ENCODE measurements at places on chromosomes 12 and 14.

DNA sequence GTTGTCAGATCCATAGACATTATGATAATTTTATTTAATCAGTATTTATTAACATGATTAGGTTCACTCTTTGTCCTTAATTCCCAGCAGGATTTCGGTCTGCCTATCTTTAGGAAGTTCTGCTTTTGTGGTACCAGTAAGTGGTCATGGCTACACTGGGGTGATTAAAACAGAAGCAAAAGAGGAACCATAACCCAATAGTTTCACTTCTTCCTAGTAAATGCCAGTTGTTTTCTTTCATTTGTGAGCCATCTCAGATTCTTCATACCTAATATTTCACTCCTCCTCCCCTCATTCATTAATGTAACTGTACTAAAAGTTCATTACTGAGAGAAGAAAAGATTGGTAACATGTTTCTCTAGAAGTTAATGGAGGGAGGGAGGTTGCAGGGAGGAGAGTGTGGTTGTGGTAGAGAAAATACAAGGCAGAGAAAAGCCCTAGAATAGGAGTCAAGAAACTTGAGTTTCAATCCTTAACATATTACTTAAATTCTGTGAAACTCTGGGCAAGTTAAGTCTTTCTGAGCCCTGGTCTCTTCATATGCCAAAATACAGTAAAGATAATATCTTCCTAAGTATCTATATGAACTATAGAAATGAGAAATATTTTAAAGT lies 101.2 kb downstream of the PEBP1 start:
- no peak for DNase-seq

GRCh38 chr12:52432559-52433207 lies 1.5 kb downstream of the KRT75 start:
- DNase-seq = no peak

DNA sequence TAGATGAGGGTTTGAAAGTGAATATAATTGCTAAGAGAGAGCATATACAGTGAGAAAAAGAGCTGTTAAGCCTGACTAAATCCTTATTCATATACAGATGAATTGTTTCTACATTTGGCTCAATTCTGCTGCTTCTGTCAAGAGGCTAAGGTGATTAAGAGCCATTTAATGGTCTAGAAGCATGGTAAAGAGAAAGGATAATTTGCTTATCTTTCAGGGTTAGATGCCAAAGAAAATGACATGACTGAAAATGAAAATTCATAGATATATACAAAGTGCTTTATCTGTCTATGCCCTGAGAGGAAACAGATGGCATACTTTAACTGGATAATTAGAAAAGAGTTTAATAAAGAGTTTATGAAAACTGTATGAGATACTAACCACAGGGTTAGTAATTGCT lies 834.9 kb downstream of the SLC6A15 start:
- DNase-seq = no peak

DNA sequence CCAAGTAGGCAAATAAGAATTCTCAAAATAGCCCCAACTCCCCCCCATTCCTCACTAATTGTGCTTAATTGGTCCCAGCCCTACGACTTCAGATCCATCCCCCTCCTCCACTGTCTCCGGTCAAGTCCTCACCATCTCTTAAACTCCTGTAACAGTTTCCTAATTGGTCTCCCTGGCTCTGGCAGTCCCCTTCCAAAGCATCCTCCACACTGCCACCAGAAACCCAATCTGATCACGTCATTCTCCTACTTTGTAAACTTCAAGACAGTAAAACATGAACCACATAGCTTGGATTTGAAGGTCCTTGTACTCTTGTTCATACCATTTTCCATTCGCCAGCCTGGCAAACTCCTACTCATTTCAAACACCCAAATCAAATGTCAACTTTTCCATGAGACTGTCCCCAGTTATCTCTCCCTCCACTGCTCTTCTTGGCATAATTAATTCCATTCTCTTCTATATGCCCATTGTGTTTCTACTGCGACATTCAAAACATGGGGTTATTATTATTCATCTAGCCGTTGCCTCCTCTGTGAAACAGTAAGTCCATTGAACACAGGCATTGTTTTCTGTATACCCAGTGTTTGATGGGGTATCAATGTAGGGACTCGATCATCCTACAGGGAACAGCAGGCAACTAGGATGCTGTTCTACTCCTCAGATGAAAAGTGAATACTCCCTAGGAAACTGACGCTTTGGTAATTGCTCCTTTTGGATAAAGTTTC lies 104.6 kb downstream of the EGLN3 start:
- DNase-seq = no peak

DNA sequence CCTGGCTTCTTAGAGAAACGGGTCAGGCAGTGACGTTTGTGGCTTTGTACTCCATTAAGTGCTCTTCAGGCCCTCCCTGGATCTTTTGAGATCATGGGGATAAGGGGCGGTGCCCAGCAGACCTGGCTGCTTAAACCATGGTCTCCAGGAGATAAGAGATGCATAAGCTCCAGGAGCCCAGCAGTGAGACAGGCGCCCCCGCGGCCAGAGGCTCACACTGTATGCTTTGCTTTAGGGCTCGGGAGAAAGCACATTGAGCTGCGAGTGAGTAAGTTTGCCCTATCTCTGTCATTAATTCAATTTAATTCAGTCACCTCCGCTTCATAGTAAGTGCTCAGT lies 359.5 kb downstream of the CACNA1C start:
- no peak for DNase-seq

DNA sequence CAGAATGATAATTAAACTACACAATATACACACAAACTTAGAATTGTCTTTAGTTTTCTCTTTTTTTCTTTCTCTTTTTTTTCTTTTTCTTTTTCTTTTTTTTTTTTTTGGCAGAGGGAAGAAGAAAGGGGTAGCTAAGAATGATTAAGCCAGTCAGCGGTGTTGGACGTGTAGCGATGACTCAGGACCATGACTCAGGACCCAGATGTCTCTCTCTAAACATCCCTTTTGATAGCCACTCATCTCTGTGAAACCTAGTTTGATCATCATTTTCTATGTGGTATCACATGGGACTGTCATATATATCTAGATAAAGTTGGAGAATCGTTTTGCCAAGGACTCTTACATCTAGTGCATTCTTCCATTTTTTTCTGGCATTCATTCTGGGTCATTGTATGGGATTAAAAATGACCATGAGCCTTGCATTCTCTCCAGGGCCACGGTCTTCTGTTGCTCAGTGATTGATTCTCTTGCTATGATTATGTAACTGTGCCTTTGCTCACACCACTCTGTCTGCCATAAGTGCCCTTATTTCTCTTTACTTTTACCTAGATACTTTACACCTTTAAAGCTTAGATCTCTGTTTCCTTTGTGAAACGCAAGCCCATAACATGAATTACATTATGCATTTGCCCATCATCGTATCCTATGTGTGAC lies 26.6 kb upstream of the NRXN3 start:
- peak; percentile 13 for DNase-seq

- DNase-seq = no peak
Measured at GRCh38 chr12:2498964-2499500, 295.7 kb upstream of the FKBP4 start.

- DNase-seq = no peak
Measured at GRCh38 chr14:78103271-78103670, 66.9 kb upstream of the NRXN3 start.

DNA sequence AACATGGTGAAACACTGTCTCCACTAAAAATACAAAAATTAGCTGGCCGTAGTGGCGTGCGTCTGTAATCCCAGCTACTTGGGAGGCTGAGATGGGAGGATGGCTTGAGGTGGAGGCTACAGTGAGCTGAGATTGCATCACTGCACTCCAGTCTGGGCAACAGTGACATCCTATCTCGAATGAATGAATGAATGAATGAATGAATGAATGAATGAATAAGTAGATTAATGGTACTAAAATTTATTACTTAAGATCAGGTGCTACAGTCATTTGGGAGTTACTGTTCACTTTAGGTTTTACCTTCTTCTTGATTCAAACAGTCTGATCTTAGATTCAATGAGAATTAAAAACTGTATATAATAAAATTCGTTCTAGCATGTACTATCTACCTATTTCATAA lies 31.6 kb upstream of the WDR89 start:
- no peak for DNase-seq

- no peak for DNase-seq
Measured at GRCh38 chr12:52618216-52618615, at the start of gene KRT73. Gene KRT73 (minus strand): TSS chr12:52618559. CDS start chr12:52618524, 35 bp downstream.

- DNase-seq = no peak
Measured at GRCh38 chr12:54723379-54724256, 75.5 kb upstream of the DCD start.

DNA sequence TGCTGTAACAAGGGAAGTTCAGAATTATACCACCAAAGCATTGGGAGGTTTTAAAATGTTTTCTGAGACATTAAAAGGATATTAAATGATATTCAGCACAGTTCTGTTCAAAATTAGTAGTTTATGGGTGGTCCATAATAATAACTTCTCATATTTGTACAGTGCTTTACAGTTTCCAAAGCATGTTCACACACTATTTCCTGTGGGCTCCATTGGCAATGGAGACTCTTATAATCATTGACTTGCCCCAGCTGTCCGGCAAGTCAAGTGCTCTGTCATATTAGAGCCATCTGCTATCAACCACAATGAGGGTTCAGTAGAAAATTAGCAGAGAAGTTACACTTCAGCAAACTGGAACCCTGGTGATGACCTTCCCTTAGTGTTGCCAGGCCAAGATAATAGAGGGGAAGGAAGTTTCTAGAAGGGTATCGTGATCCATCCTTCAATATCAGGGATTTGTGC lies 526.6 kb upstream of the CCDC196 start:
- no peak for DNase-seq

- no peak for DNase-seq
Measured at GRCh38 chr12:1435456-1435855, 158.9 kb downstream of the FBXL14 start.

DNA sequence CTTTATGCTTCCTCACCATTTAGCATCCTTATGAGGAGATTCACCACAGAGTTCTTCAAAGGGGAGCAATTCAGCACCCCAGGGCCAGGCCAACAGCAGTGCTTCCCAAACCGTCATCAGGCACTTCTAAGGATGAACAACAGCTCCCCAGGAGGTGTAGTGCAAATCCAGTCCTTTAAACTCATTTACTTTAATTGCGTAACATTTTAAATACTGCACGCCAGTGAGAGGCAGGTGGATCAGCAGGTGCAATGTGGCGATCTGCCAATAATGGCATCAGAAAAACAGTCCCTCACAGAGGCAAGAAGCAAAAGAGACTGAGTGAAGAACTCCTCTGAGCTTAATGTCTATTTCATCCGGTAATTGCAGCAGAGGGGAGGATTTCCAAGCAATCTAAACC lies 770.9 kb upstream of the FOXG1 start:
- DNase-seq = no peak

DNA sequence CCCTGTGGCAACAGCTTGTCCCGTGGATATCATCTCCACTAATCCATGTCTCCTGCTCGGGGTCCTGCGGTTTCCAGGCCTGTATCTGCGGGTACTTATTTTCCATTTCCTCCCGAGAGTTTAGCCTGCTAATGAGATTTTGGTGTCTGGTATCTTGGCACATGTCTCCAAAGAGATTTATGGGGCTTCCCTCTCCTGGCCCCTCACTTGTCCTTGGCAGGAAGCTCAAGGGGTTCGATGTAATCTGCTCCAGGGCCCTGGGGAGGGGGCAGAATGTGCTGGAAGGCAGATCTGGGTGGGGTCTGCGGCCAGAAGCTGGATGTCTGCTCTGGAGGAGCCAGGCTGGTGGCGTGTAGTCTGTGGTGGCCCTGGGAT lies 85.7 kb downstream of the KIF26A start:
- DNase-seq = no peak

DNA sequence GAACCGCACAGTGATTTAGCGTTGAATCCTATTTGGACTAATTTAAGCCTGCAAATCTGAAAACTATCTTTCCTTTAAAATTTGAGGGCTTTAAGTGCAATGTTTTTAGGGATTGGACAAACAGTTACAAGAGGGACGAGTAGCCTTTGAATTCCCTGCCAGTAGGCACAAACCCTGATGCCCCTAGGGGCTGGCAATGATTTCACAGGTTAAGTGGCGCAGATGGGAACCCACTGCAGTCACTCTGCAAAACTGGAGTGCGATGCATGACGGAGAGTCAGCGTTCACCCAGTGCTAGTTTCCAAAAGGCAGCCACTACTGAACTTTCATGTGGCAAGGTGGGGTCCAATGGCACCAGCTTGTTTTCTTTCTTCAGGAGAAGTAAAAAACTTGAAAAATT lies 99.4 kb upstream of the FRMD6 start:
- DNase-seq = no peak

DNA sequence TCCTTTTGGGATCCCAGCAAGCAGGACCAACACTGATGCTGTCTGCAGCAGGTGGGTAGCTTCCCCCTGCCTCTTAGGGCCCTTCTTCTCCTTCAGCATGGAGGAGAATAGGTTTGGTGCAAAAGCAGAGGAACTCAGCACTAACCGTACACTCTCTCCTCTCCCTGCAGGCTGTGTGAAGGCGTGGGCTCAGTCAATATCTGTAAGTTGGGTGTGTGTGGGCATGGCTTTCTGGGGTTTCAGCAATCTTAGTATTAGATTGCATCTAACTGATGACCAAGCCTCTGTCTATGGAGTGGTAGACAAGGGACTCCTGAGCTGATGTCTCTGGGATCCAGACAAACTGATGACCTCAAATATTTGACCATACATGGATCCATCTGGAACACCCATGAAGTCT lies 14.3 kb downstream of the KRT85 start:
- no peak for DNase-seq

DNA sequence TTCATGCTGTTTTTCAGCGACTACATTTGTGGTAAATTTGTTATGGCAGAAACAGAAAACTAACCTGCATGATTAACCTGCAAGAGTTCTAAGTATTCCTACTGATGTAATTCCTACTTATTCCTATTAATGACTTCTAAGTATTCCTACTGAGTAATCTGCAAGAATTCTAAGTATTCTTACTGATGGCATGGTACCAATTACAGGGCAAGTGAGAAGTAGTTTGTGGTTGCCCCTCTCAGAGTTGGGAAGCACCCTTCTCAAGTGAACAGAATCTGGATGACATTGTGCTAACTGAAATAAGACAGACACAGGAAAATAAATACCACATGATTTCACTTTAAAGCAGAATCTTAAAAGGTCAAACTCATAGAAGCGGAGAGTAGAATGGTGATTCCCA lies 100.9 kb upstream of the CPNE8 start:
- no peak for DNase-seq

Measured in astrocyte of the cerebellum (primary cell).